Dermis microvascular lymphatic vessel endothelial cell (primary cell): ENCODE measurements at places on chromosomes 12 and 14.

GRCh38 chr14:95562892-95563685, 28.2 kb downstream of the GLRX5 start:
- no peak for DNase-seq

GRCh38 chr14:83485591-83485990, 1951.9 kb upstream of the SEL1L start:
- no peak for DNase-seq

DNA sequence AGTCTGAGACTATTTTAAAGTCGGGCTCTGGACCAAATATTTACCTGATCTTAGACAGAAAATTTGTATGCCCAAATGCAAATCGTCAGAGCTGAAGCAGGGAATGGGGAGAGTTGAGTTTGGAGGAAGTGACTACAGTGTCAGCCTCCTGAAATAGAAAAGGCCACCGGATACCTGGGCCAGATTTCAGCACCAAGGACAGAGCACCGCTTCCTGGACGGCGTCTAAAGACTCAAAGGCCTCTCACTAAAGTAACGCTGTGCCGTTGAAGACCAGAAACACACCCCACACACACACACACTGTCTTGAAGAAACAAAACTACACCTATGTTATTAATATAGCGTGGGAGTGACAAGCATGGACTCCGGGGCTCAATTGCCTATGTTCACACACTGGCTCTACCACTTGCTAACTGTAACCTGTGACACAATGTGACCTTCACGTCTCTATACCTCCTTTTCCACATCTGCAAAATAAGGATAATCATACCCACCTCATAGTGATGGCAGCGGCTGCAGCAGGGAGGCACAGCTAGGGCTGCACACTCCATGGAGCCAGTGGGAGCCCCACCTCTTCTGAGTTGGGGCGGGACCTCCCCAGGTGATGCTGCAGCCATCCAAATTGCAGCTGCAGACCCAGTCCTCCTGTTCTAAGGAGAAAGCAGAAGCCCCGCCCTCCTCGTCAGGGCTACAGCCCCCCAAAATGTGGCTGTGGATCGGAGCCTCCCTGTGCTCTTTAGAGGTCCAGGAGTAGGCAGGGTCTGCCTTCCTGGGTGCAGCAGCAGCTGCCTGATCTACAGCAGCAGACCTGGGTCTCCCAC, 35.6 kb downstream of the KRT76 start:
- DNase-seq, result peak; percentile 16

DNA sequence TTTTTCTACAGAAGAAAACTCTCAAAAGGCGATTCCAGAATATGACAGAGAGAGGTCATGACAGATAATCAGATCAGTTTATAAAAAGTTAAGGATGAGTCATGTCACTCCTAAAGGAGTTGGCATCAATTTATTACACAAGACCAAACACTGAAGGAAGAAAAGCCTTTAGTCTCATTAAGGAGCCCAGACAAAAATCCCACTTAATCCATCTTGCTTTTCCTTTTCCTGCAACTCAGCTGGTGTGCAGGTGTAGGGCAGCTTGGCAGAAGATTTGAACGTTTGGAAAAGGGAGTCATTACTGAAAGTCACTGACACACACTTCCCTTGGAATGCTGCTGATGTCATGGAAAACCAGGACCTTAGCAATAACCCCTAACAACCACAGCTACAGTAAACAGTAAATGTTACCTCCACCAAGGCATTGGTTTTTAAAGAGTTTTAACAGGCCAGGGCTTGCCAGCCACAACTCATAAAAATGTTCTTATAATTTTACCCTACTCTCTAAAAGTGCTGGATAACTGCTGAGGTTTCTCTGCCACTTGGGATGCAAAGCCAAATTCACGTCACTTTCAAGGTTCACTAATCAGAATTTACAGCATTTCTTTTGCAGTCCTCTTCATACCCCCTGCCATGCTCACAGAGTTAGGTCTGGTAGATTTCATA, 320.6 kb downstream of the RAD51B start:
- peak; percentile 93 for DNase-seq

- DNase-seq, result no peak
Measured at GRCh38 chr12:76337583-76337982, 10.6 kb downstream of the BBS10 start.

- DNase-seq, result no peak
Measured at GRCh38 chr14:61434311-61434710, 112.9 kb downstream of the PRKCH start.

DNA sequence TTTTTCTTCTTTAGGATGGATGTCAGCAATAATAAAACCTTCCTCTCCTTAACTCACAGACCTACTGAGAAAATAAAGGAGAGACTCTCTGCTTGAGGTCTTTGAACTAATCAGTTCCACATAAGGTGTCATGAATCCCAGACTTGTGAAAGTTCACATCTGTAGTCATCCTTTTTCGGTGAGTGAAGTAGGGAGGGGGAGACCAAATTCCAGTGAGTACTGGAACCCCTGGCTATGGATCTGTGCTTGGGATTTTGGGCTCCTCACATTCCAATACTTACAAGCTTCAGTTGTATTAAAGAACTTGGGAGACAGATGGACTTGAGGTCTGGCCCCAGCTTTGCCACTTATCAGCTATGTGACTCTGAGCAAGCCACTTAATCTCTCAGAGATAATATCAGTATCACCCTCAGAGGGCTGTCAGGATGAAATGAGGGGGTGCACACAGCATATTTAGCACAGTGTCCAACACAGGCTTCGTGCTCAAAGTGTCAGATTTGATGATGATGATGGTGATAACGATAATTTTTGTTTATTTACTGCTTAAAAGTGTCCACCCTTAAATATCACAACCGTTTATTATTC, 34.8 kb upstream of the APPL2 start:
- DNase-seq, result no peak

DNA sequence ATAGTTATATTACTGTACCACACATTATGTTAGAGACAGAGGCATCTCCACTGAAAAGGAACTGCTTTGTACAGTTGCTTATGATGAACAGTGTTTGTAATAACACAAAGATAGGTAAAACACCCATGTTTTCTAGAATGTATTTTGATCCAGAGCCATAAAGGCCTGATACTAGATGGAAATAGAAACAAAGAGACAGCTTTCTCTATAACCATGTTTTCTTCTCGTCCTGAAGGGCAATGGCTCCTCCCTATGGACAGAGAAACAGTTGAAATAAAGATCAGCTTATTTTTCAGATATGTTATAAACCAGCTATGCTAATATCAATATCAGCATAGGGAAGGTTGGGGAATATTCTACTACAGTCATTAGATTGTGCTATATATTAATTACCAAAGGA, 109.2 kb downstream of the ATXN7L3B start:
- no peak for DNase-seq

DNA sequence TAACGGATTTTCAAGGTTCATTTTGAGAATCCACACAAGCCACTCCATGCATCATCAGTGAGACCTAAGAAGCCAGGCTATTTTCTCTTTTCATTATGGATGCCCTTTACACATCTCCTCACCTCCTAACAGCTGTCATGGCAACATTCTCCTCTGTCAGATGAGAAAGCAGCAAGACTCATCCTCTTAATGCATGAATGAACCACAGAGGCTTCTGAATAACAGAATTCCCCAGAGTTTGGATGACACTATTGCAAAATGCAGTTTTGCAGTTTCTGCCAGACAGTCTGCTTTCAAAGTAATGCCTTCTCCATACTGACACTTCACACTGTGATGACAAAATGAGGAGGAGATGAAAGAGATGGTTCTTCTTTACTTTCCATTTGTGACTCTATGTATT, 286.7 kb upstream of the GRIP1 start:
- no peak for DNase-seq

GRCh38 chr12:117111386-117111785, 12.2 kb upstream of the TESC start:
- no peak for DNase-seq

DNA sequence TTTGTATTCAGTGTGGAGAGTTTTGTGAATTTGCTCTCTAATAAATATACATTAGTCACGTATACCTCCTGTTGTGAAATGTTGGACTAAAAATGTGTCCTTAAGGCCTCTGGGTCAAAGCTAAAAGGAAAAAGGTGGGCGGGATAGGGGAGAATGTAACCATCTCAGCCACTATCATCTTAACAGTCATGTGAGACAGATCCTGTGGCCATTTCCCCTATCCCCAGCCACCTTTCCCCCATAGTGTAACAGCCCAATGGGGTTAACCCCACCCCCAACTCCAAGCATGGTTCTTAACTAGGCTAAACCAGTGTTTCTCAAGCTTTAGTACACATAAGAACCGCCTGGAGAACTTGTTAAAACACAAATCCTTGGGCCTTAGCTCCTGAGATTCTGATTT, 6.5 kb upstream of the ITPR2 start:
- no peak for DNase-seq

DNA sequence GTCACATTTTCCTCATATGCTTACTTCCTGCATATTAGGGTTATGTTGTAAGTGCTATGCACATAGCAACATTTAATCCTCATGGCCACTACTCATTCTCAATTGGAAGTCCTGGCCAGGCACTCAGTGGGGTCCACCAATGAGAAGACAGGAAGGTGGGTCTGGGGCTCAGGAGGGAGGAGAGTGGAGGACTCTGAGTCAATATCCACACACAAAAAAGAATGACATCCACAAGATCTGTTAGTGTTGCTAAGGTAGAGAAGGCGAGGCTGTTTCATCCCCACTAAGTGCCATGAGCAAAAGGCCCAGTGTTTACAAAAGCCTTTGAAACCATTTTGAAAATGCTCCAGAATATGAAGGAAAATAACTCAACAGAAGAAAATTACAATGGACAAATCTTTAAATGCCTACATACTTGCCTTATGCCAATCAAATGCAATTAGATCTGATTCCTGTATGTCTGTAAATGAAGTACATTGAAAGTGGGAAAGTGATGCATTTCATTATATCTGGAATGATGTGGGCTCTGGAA, 53.9 kb downstream of the EID3 start:
- peak; percentile 78 for DNase-seq

- no peak for DNase-seq
Measured at GRCh38 chr12:68011882-68012207, 22.6 kb downstream of the IFNG-AS1 start.
